ENCODE measurements at places on chromosomes 11 and 22. TPM values are rescaled to one million over a fixed set of nuclear protein-coding genes. Genes with fewer than 3 reads are reported as not detected.

- DNase-seq, result no peak
Observed at GRCh38 chr22:17085277-17086181, 729 bp downstream of the IL17RA start.

- no peak for DNase-seq
Observed at GRCh38 chr11:65060913-65061408, 2.6 kb upstream of the NAALADL1 start.

GRCh38 chr22:23519442-23520157 is 60.5 kb downstream of the IGLL1 start:
- no peak for DNase-seq

- no peak for DNase-seq
Observed at GRCh38 chr11:33926671-33927552, 35.0 kb upstream of the LMO2 start.

GRCh38 chr22:42283278-42284201 is 13.1 kb upstream of the TCF20 start:
- DNase-seq, result no peak

- no peak for DNase-seq
Observed at GRCh38 chr11:119323532-119324033, 6.7 kb upstream of the MCAM start.

DNA sequence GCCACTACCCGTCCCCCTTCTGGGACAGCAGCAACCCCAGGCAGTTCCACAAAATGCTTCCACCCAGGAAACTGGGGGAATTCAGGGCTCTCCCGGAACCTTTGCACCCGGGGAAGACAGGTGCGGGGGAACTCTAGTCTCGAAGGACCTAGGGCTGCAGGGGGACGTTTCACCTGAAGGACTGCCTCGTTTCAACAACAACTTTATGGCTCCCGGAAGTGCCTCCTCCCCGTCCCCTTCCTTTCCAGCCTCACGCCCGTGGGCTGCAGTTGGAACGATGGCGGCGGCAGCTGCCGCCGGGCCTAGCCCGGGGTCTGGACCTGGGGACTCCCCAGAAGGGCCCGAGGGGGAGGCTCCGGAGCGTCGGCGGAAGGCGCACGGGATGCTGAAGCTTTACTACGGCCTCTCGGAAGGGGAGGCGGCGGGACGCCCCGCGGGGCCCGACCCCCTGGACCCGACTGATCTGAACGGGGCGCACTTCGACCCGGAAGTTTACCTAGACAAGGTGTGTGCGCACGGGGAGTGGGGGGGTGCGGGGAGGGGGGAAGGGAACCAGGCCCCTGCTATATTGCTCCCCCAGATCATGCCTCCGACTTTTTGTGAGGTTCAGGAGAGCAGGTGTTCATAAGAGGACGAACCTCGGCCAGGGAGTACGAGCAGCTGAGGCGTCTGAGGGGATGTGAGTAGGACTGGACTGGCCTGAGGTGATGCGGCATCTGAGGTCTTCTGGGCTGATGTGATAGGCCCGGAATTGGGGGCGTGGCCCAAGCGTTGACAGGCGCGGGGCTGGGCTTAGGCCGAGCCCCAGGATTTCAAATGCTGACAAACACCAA is at the start of gene VPS51:
Gene VPS51 (plus strand): TSS at position 241 of the 833 bp plus-strand sequence. CDS start 37 bp downstream, at position 278.
- peak; percentile 84 for DNase-seq

- no peak for DNase-seq
Observed at GRCh38 chr11:83241291-83241946, 44.7 kb downstream of the CCDC90B start.

Gene CEP57
- polyA plus RNA-seq, result 87.3 TPM

Gene HTR3A
- not detected for polyA plus RNA-seq

Gene PHF21B
- 4.2 TPM for polyA plus RNA-seq

Gene MPZL2
- 21.1 TPM for polyA plus RNA-seq

Gene FAM83F
- 1.6 TPM for polyA plus RNA-seq
